ENCODE measurements at places on chromosomes 1 and 21.

- DNase-seq = peak; percentile 85
These were observed 32.0 kb downstream of the RSPH1 start for GRCh38 chr21:42463861-42464515.

DNA sequence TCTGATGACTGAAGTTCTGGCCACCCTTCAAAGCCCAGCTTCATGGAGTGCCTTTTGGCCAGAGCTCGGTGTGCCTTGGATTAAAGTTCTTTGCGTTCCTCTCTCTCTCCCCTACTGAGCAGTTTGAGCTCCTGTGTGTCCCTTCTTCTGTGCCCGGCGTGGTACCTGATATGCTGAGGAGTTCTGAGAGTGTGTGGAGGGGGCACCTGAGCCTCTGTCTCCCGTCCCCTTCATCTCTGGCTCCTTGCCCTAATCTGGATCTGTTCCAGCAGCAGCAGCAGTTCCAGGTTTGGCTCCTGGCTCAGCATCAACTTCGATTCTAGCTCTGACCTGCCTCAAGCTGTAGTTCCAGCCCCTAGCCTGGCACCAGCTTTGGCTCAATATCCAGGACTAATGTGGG, 25.1 kb upstream of the MYCL start:
- DNase-seq = no peak

GRCh38 chr1:154972517-154973343, 1.8 kb upstream of the CKS1B start:
- no peak for DNase-seq

DNA sequence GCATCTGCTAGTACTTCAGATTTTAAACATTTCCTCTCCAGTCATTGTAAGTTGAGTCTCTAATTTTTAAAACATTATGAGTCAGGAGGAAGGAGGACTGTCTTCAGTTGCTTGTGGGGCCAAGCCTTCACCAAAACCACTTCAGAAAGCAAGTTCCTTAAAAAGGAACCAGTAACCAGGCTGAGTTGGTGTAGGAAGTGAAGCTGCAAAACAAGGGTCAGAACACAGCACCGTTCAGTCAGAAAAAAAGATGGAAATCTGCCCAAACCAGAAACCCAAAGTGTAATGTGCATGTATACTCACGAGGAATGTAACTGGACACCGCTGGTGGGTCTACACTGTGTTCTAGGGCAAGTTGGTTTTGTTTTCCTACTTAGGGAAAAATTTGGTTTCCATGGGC, 402.1 kb downstream of the SETD4 start:
- no peak for DNase-seq

- DNase-seq = no peak
These were observed 42.8 kb upstream of the RUNX3 start for GRCh38 chr1:24972915-24973242.

- peak; percentile 47 for DNase-seq
These were observed 4.5 kb downstream of the TXNIP start for GRCh38 chr1:145991735-145992412.

DNA sequence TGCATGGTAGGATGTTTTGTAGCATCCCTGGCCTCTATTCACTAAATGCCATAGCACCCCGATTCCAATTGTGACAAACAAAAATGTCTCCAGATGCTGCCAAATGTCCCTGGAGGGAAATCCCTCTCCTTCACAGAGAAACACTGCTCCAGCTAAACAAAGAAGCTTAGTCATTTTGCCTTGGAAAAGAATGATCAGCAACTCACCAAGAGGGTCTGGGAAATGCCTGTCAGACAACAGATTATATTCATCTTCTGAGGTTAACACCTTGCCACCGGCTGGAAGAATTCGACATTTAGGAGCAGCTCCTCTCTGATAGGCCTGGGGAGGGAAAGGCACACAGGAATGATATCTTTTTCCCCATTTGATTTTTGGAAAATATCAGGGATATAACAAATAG, 84.4 kb downstream of the NIBAN1 start:
- peak; percentile 21 for DNase-seq

DNA sequence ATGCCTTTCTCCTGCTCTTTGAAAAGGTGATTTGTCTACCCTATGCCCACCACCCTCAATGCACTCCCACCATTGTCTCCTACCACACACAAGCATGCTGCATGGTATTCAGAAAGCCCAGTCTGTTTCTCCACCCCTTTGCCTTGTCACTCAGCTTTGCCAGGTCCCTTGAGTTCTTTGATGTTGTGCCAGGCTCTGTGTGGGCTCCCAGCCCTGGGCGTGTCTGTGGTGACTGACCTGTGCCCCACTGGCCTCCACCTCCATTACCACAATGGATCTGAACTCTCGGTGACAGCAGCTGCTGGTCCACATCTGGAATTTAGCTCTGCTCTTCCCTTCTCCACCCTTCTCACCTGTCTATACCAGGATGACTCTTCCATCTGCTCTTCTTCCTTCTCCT, 34.9 kb downstream of the ATP2B4 start:
- DNase-seq = no peak

DNA sequence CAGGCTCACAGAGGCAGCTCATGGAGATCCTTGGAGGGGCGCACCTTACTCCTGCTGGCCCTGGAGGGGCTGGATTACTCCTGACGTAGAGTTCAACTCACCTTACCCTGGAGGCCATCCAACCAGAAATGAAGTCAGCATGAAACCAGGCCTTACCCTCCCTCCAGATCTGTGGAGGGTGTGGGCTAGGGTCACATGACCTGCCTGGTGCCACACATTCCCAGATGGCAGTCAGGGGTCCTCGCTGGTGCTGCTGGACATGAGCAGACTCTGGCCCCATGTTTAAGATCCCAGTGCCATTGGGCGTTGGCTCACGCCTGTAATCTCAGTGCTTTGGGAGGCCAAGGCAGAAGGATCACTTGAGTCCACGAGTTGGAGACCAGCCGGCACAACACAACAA, 4.5 kb downstream of the C21orf58 start:
- no peak for DNase-seq

DNA sequence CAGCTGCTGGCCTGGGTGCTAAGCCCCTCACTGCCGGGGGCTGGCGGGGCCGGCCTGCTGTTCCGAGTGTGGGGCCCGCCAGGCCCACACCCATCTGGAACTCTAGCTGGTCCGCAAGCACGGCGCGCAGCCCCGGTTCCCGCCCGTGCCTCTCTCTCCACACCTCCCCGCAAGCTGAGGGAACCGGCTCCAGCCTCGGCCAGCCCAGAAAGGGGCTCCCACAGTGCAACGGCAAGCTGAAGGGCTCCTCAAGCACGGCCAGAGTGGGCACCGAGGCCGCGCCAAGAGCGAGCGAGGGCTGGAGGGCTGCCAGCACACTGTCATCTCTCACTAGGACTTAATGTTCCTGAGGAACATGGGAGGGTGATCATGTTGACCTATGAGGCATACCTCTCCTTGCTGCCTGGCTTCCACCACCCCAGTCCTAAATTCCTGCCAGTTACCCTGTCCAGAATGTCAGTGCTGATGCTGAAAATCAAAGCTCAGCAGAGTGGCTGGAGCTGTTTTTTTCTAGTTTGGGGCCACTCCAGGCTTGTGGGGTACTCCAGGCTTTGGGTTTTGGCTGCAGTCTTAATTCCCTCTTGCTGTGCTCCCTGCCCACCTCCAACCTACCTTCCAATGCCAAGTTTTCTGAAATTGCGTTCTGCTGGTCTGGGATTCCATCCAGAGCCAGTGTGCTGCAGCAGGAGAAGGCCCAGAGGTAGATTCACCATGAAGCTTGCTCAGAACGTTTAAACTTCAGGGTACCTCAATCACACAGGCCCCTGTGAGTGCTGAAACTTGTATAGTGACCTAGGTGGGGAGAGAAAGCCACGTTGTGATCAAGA, 44.2 kb upstream of the LPGAT1 start:
- DNase-seq = no peak

DNA sequence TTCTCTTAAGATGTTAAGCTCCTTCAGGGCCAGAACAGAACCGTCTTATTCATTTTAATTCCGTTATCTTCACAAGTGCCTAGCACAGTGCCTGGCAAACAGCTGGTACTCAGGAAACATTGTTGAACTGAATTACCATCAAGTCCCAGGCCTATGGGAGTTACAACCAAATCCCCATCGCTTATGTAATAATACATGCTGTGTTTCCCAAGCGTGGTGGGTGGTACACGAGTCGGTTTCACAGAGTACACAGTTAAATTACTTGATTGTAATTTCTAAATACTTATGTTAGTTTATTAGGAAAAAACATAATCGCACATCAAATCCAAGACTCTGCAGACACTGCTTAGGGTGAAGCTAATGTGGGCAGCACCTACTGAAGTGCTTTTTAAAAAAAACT, 1.0 kb downstream of the ANGEL2 start:
- DNase-seq = no peak

- DNase-seq = no peak
These were observed 37.8 kb downstream of the SGIP1 start for GRCh38 chr1:66571789-66572188.

DNA sequence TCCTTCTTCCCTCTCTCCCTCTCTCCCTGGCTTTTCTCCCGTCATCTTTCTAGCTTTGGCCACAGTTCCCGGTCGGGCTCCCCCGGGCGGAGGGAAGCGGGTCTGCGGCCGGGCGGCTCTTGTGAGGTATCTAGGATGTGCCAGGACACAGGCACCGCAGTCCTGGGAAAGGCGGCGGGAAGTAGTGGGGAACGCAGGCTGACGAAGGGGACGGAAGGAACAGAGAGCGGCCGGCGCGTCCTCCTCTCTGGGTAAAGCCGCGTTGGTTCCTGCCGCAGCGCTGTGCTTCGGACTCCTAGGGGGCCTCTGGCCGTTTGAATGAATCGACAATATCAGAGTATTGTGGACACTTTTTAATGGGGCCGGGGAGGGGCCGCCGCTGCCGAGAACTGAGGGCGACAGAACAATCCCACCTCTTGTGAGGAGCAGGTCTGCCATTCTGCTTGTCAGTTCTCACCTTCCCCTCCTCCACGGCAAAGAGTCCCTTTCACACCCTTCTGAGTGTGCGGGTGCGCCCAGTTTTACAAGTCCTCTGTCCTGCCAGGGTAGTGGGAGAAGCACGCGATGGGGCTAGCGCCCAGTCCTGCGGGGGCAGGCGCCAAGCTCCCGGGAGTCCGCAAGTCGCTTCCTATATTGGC, 1.2 kb upstream of the LHX9 start:
- DNase-seq = no peak

- no peak for DNase-seq
These were observed 315.0 kb downstream of the TGFB2 start for GRCh38 chr1:218659911-218660677.

DNA sequence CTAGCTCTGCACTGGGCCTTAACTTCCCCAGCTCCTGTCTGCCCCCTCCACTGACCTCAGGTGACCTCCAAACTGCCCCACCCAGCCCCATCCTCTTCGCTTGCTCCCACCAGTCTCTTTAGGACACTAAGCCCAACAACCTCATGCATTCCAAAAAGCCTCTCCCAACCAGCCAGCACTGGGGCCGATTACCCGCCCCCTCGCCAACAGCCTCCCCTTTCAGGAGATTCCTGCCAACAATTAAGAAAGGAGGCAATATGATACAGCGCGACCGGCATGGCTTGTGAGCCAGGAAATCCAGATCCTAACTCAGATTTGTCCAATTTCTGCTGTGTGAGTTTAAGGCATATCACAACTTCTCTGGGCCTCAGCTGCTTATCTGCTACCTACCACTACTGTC, 14.7 kb downstream of the KANK4 start:
- no peak for DNase-seq

DNA sequence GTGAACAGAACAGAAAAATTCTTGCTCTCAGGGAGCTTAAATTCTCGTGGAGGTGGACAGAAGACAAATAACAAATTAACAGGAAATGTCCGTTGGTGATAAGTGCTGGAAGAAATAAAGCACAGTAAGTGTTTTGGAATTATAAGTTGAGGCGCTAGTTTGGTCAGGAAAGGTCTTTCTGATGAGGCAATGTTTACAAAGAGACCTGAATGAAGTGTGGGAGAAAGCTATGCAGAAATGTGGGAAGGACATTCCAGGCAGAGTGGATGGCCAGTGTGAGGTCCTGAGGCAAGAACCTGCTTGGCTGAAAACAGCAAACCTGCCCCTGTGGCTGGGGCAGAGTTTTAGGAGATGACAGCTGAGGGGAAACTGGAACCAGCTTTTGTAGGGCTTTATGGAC, 23.3 kb downstream of the NGF start:
- no peak for DNase-seq

DNA sequence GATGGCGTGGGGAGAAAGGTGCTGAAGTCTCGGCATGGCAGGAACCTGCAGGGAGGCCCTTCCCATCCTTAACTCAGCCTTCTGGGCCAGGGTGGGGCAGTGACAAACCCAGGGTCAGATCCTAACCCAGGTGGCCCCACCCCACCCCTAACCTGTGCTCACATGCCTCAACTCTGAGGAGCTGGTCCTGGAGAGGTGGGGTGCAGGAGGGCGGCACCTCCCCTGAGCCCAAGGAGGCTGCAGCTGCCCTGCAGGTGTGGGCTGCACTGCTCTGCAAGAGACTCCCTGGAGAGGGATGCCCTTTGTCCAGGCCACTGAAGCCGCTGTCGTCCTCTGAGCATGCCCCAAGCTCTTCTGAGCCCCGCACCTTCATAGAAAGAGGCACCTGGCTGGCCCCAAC, 15.2 kb upstream of the ADAMTSL4 start:
- no peak for DNase-seq

DNA sequence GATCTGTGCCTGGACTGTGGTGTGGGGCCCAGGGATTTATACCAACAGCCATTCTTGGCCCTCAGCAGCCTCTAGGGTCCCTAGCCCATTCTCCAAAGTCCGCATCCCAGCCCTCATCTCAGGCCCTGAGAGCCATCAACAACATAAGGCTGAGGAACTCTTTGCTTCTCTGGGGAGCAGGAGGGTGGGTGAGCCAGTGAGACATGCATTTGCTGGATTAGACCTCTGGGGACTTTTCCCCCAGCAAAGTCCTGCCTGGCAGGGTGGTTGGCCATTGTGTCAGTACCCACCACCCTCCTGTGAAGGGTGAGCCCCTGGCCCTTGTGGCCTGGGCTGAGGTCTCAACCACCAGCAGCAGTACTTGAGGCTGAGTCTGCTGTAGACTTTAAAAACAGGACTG, 24.2 kb upstream of the FAM20B start:
- DNase-seq = no peak

DNA sequence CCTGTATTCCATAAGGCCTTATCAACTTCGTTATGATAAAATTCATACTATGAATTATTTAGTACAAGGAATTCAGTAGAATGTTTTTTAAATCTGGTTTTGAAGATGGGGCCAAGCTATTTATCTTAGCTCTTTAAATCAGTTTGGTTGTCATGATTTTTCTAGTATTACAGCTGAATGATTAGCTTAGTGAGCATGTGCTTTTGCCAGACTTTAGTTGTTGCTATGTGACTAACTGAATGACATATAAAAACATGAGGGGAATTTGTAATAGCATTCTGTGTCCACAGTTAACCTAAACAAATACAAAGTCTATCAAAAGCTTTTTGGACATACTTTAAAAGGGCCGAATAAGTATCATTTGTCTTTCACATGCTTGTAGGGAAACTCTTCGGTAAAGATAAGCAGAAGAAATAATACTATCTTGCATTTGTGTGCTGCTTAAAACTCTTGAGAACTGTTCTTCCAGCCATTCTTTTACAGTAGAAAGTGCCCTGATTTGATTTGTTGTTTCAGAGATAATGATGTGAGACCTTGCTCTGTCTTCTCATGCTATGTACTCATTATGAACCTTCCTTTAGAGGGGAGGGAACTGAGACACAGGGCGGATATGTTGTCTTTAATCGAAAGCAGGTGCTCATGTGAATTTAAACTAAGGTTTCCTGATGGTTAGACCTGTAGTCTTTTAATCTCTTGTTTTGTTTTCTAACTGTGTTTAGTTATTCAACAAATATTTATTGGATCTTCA, 18.8 kb downstream of the NEK7 start:
- DNase-seq = peak; percentile 56
